GM13977 (cell line): ENCODE measurements at places on chromosomes 1 and 21.
A peak's percentile ranks its signal among the peaks of the same experiment; 100 is the strongest.

DNA sequence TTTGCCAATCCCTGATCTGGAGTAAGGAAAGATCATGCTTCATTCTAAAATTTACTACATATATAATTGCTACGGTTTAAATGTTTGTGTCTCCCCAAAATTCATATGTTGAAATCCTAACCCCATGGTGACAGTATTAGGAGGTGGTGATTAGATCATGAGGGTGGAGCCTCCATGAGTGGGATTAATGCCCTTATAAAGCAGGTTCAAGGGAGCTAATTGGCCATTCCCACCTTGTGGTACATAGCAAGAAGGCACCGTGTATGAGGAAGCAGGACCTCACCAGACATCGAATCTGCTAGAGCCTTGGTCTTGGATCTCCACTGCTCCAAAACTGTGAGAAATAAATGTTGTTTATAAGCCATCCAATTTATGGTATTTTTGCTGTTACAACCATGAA is 55.5 kb downstream of the GADD45A start:
- no peak for DNase-seq

GRCh38 chr1:50929376-50929958 is 30.6 kb downstream of the FAF1 start:
- DNase-seq = no peak

GRCh38 chr1:42914092-42914627 is 44.5 kb downstream of the SLC2A1 start:
- no peak for DNase-seq

DNA sequence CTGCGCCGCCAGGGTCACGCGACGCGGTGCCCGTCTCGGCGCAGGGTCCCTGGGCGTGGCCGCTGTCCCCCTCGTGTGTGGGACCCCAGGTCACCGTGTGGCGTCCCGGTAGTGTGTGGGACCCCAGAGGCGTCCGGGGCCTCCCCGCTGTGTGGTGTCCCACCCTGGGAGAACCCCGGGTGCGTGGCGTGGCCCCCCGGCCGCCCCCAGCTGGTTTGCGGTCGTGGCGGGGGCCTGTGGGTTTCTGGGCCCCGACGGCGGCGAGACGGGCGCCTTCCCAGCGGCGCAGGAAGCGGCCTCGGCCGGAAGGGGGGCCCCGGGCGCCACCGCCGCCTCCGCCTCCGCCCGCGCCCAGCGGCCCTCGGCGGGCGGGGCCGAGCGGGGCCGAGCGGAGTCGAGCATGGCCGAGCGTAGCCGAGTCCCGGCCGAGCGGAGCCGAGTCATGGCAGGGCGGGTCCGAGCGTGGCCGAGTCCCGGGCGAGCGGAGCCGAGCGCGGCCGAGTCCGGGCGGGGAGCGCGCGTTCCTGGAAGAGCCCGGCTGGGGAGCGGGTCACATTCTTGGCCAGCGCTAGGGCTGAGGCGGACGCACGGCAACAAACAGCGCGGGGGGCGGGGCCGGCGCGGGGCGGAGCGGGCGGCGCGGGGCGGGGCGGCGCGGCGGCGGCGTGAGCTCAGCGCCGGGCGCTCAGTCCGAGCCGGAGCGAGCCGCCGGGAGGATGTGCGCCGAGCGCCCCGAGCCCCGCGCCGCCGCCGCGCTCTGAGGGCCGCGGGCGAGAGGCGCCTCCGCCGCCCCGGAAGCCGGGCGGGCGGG is 568 bp upstream of the SKI start:
- peak; percentile 100 for DNase-seq

GRCh38 chr1:43414634-43415223 is 25.0 kb downstream of the SZT2 start:
- DNase-seq = no peak

DNA sequence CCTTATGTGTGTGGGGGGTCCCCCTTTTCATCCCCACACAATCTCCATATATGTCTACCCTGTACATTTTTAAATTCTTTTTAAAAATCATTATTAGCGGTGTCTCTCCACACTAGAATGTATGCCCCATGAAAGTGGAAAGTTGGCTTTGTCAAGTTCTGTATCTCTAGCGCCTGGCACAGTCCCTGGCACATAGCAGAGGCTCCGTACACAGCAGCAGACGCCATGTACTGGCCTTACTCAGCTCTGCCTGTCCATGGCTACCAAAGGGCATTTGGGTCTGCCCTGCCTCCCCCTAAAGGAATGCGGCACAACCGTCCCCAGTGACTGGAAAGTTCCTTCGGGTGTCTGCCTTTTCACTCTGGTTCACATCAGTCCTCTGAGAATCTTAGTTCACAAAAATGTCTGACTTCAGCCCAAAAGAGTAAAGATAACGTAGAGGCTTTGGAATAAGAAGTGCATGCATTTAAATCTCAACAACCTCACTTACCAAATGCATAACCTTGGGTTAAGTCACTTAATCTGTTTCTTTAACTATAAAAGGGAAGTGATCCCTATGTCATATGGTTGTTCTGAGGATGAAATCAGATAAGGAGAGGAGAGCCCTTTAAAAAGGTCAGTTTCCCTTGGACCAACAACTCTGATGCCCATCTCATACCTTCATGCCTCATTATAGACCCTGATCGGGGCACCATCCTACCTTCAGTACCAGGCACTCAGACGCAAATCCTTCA is 61.1 kb downstream of the CD46 start:
- DNase-seq = no peak

GRCh38 chr1:1079408-1080121 is 5.5 kb upstream of the RNF223 start:
- DNase-seq = peak; percentile 75

DNA sequence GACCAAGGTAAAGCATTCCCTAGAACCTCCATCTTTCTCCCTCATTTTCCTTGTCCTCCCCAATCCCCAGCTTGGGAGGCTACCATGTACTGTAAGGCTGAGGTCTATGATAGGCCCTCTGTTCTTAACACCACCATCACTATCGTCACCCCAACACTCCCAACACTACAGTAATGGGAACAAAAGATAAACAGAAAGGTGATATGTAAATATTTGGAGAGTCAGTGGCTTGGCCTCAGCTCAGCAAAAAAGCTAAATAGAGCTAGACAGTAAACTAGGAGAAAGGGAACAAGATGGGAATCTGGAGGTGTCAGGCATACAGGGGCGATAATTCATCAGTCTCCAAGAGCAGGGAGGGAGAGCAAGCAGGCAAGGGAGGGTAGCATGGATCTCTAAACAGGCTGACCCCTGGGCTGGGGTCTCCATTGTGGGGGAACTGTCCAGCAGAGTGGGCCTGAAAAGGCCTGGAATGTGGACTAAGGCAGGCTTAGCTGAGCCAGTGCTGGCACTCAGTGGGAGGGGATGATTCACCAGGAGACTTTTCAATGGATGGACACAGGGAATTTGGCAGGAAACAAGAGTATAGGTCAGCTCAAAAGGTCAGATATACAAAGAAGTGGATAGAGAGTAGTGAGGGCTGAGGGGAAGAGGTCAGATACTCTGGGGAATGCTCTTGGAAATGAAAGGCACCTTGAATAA is 6.7 kb downstream of the WNT2B start:
- DNase-seq = no peak

DNA sequence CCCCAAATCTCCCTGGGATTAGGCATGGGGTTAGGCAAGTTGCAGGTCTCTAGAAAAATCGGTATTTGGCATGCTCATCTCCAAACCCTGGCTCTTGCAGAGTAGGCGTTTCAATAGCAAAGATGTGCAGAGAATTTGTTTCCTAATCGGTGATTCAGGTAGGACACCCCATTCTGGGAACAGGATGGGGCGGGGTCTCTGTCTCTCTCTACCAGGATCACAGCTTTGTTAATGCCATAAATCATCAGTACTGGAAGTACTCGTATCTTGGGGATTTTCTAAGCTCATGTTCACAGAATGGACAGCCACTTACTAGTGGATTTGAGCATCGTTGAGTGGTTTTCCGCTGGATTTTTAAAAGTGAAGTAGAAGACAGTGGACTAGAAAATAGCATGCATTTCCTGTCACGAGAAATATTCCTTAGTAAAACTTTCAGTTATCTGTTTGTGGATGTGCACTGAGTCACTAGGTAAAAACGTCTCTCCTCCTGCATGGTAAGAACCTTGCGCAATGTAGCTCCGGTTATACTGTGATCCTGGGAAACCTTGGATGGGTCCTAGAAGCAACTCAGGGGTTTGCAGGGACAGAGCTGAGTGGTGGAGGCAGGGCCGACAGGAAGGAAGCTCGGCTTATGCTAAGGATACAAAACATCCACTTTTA is 5.1 kb downstream of the TMEM51 start:
- DNase-seq = no peak

GRCh38 chr1:79188337-79188736 is 181.8 kb upstream of the ADGRL4 start:
- DNase-seq = no peak

- no peak for DNase-seq
These were observed 14.2 kb downstream of the RGS1 start for GRCh38 chr1:192589813-192590212.

DNA sequence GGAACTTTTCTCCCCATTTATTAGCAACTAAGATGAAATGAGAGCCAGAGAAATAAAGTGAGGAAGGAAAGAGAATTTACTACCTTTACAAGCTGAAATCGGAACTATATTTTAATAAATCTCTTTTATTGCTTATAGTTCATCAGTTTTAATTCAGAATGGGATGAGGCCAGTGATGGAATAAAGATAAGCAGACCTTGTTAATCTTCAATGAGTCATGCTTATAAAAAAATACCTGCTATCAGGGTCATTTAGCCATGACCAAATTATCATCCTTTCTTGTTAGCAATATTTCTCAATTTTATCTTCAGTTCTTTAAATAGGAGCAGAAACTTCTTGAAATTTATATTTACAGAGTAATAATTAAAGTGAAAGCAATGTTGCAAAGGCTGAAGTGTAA is 26.1 kb downstream of the RGS4 start:
- DNase-seq = no peak

- DNase-seq = no peak
These were observed 39.4 kb downstream of the ATP2B4 start for GRCh38 chr1:203665993-203666392.

- peak; percentile 68 for DNase-seq
These were observed at the start of gene PTPN14 for GRCh38 chr1:214551436-214552173. TSS of gene PTPN14 (minus strand) at chr1:214551602. CDS start at chr1:214464803, 86,799 bp downstream.

DNA sequence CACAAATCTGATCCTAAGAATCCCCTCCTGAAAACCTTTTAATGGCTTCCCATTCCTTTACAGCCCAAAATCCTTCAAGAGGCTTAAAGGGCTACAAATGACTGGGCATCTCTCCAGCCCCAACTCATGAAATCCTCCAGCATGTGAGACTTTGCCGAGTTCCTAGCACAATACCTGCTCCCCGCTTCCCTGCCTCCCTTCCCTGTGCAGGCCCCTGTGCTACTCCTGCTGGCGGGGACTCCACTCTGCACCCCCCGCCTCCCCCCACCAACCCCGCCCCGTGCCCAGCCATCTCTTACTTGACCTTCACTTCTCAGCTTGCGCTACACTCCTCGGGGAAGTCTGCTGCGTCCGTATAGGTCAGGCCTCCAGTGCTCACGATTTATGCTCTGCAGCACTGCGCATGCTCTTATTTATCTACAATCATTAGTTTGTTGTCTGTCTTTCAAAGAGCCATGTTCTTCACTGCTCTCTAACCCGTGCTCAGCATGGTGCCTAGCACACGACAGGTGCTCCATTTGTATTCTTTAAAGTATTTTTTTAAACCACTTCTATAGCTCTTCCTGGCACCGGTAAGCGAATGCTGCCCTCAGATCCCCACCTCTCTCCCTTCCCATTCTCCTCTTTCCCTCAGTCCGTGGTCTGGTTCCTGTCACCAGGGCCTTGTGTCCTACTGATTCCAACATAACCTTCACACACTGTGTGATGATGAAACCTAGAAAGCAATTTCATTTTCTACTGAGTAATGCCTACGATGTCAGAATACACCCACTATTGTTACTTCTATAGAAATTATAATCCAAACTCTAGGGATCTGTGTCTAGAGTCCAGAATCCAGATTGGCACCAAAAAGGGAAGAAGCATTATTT is 37.5 kb upstream of the PLA2G2C start:
- DNase-seq = no peak

DNA sequence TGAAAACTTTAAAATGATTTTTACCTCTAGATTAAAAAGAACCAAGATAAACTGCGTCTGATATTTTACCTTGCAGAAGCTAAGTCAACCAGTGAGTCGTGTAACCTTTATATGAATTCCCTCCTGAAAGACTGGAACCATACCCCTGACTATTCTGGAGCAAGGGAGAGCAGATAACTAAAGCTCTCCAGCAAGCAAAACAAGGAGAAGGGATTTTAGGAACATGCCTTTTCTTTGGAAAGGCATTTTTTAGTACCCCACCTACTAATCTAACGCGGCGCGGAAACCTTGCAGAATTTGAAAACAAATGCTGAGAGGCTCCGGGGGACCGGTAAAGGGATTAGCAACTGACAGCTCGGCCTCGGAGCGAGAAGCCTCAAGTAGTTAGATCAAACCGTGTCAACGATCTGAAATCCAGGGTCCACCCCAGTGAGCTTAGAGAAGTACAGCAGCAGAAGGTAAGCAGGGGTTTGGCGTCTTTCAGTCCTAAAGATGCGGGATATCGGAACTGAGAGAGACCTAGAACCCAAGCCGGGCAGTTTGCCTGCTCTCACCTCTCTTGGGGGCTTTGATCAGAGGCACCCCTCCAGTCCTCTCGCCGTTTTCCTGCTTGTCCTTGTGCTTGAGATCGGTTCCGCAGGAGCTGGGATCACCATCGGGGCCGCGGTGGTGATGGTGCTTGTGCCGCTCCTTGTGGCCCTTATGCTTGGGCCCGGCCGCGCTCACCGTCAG is 954 bp downstream of the RSBN1 start:
- peak; percentile 28 for DNase-seq

- no peak for DNase-seq
These were observed 9.2 kb upstream of the C1orf141 start for GRCh38 chr1:67143966-67144365.

DNA sequence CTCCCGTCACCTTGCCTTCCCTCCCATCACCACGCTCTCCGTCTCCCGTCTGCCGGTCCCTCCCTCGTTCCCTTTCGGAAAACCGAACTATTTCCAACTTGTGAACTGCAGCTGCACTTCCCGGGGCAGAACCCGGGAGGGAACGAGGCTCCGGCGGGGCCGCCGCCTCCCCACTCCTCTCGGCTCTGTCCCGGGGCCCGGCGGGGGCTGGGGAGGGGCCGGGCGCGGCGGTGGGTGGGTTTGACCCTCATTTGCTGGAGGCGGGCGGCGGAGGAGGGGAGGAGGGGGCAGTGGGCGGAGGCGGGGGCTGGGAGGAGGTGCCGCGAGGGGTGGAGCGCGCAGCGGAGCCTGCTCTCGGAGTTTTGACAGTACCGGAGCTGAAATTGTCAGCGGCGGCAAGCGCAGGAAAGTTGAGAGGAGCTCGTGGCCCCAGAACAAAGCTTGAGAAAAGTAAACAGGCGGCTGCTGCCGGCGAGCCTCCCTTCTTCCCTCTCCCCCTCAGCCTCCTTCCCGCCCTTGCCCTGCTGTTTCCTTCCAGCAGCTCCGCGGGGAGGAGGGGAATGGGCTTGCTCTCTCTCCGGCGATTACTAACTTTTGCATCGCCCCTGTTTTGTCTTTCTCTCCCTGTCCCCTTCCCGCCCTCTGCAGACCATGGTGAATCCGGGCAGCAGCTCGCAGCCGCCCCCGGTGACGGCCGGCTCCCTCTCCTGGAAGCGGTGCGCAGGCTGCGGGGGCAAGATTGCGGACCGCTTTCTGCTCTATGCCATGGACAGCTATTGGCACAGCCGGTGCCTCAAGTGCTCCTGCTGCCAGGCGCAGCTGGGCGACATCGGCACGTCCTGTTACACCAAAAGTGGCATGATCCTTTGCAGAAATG is 2.9 kb downstream of the LMO4 start:
- DNase-seq = peak; percentile 77
